Naive B cell (primary cell): ENCODE measurements at places on chromosomes 6 and 20.
A peak's percentile ranks its signal among the peaks of the same experiment; 100 is the strongest.

- DNase-seq: no peak
Measured at GRCh38 chr6:34771727-34772126, 14.4 kb downstream of the SNRPC start.

- DNase-seq: no peak
Measured at GRCh38 chr20:50523552-50524167, 13.5 kb downstream of the PTPN1 start.

DNA sequence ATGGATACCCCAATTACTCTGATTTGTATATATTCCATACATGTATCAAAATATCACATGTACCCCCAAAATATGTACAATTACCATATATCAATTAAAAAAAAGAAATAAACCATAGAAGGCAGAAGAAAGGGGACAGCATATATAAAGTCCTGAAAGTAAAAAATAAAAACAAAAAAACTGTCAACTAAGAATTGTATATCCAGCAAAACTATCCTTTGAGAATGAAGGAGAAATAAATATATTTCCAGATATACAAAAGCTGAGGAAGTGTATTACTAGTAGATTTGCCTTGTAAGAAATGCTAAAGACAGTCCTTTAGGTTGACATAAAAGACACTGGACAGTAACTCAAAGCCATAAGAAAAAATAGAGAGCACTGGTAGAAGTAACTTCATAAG is 9.3 kb upstream of the RIPOR2 start:
- DNase-seq: no peak

DNA sequence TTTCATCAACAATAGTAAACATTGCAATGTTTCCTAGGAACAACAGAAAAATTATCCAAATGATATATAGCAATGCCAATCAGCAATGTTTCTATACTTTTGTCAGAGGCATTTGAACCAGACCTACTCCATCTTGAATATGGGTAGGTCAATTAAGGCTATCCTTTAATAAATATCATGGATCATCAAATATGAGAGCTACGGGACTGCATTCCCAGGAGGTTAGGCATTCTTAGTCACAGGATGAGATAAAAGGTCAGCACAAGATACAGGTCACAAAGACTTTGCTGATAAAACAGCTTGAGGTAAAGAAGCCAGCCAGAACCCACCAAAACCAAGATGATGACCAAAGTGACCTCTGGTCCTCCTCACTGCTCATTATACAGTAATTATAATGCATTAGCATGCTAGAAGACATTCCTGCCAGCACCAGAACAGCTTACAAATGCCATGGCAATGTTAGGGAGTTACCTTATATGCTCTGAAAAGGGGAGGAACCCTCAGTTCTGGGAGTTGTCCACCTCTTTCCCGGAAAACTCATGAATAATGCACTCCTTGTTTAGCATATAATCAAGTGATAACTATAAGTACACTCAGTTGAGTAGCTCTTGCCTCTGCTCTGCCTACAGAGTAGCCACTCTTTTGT is 8.6 kb upstream of the SERPINB6 start:
- no peak for DNase-seq

GRCh38 chr6:22062807-22063408 is 233.9 kb downstream of the PRL start:
- DNase-seq: peak; percentile 46
